ENCODE measurements at places on chromosomes 13 and 19. TPM values are rescaled to one million over a fixed set of nuclear protein-coding genes. Genes with fewer than 3 reads are reported as not detected.

- DNase-seq = no peak
- peaks cover under 1% of the 10 kb centered on the region for H3K36me3 ChIP-seq
- no peak overlapping the region for H3K4me3 ChIP-seq
- no peak overlapping the region for H3K27ac ChIP-seq
Measured at GRCh38 chr19:47518139-47518538, 3.3 kb upstream of the NAPA start.

DNA sequence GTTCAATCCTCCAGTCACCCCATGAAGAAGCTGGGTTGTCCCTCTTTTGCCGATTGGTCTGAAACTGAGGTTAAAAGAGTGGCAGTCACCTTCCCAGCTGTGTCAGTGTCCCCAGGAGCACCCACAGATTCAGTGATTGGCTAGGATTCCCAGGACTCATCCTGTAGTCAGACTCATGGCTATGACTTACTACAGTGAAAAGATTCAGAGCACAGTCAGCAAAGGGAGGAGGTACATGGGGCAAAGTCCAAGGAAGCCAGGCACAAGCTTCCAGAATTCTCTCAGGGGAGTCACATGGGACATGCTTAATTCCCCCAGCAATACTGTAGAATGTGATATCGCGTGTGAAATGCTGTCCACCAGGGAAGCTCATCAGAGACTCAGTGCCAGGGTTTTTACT lies 14.2 kb downstream of the ZNF473 start:
- H3K27ac ChIP-seq = no peak overlapping the region
- no peaks in the 10 kb centered on the region for H3K4me1 ChIP-seq
- no peak overlapping the region for H3K4me3 ChIP-seq
- H3K27me3 ChIP-seq = no peaks in the 10 kb centered on the region
- no peak for DNase-seq
- peaks cover 68% of the 10 kb centered on the region for H3K36me3 ChIP-seq

GRCh38 chr13:97723655-97724054 lies 229.8 kb upstream of the IPO5 start:
- no peak for DNase-seq
- no peaks in the 10 kb centered on the region for H3K27me3 ChIP-seq
- no peak overlapping the region for H3K4me3 ChIP-seq
- H3K4me1 ChIP-seq = no peaks in the 10 kb centered on the region
- H3K27ac ChIP-seq = no peak overlapping the region

- peaks cover 20% of the 10 kb centered on the region for H3K4me1 ChIP-seq
- no peak overlapping the region for H3K4me3 ChIP-seq
- no peak for DNase-seq
- no peak overlapping the region for H3K27ac ChIP-seq
Measured at GRCh38 chr19:32475141-32476031, 69.8 kb downstream of the DPY19L3 start.

Gene ERCC1
- total RNA-seq = 45.3 TPM

All from spinal cord (tissue), 10 donors.